ENCODE measurements at places on chromosomes 2 and 18. TPM values are rescaled to one million over a fixed set of nuclear protein-coding genes. Genes with fewer than 3 reads are reported as not detected.

Gene CDH2
- total RNA-seq: 0.24 TPM

DNA sequence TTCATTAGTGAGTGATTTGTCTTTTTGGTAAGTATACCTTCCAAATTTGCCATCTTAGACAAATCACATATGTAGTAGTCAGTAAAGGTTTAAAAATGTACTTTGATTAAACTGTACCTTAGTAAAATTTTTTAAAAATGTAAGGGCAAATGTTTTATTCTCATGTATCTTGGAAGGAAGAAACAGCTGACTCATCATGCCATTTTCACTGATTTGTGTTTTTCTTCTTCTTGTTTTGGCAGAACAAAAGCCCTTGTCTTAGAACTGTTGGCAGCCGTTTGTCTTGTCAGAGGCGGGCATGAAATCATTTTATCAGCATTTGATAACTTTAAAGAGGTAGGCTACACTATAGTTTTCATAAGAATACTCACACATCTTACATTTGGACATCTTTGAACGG is 136.5 kb downstream of the PRPF40A start:
- peak; percentile 52 for DNase-seq

Gene DSEL
- total RNA-seq: 4.8 TPM

DNA sequence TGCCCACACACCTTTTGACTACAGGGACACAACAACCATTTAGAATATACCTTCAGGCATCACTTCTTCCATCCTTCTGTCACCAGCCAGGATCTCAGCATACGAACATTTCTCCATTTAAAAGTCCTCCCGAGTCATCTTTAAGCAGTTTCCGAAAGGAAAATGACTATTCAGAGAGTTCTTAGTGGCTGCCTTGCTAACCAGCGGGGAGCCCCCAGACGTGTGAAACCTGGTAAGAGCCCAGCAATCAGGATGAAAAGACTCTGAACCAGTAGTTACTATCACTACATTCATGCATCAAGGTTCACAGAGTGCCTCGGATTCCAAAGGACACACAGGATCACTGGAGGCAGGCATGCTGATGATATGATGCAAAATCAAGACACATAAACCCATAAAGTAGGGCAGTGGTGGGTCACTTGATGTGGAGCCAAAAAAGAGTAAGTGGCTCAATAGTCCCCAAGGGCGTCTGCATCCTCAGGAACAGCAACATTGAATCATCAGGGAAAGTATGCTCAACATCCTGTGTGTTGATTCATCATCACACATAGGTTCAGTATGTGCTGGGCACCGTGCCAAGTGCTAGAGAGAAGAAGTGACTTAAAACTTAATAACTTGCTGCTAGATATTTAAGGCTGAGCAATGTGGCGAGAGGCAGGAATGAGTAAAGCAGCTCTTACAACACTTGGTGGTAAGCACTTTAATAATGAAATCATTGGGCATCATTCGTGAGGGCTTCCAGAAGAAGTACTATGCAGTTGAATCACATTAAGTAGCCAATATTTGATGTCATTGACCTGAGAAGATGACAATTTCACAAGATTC is 4.4 kb downstream of the CCL20 start:
- DNase-seq: peak; percentile 100

Gene BCL11A
- 12.7 TPM for total RNA-seq
